Natural killer cell (primary cell): ENCODE measurements at places on chromosomes 12 and 14. TPM values are rescaled to one million over a fixed set of nuclear protein-coding genes. Genes with fewer than 3 reads are reported as not detected.

- H3K4me3 ChIP-seq, result no peak overlapping the region
- no peaks in the 10 kb centered on the region for H3K27me3 ChIP-seq
- peaks cover 4% of the 10 kb centered on the region for H3K4me1 ChIP-seq
- H3K27ac ChIP-seq, result no peak overlapping the region
- no peaks in the 10 kb centered on the region for H3K36me3 ChIP-seq
- no peak for DNase-seq
Measured at GRCh38 chr14:73467377-73467776, 9.0 kb upstream of the NUMB start.

GRCh38 chr14:93430315-93431035 is at the start of gene UNC79:
Gene UNC79, plus strand, starts transcription at chr14:93430939. Its CDS starts 91 bp downstream, at chr14:93431030.
- peaks cover 30% of the 10 kb centered on the region for H3K27me3 ChIP-seq
- DNase-seq, result no peak
- no peak within 1 kb of the TSS for H3K4me3 ChIP-seq

GRCh38 chr12:111173836-111174235 is 195.1 kb downstream of the PHETA1 start:
- no peak for DNase-seq
- H3K36me3 ChIP-seq, result no peaks in the 10 kb centered on the region
- H3K4me3 ChIP-seq, result no peak overlapping the region
- peaks cover 7% of the 10 kb centered on the region for H3K4me1 ChIP-seq

Gene B4GALNT1
- 0.48 TPM for total RNA-seq

Gene POU6F1
- 5.7 TPM for total RNA-seq

DNA sequence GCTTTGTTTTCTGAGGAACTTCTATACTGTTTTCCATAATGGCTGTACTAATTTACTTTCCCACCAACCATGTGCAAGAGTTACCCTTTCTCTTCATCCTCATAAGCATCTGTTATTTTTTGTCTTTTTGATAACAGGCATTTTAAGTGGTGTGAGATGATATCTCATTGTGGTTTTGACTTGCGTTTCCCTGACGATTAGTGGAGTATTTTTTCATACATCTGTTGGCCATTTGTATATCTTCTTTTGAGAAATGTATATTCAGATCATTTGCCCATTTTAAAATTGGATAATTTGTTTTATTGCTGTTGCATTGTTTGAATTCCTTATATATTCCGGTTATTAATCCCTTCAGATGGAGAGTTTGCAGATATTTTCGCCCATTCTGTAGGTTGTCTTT is 10.2 kb upstream of the HMGA2 start:
- no peak overlapping the region for H3K27ac ChIP-seq
- DNase-seq, result no peak
- no peaks in the 10 kb centered on the region for H3K36me3 ChIP-seq
- H3K27me3 ChIP-seq, result no peaks in the 10 kb centered on the region
- no peak overlapping the region for H3K4me3 ChIP-seq

GRCh38 chr12:76781321-76781720 is 17.4 kb downstream of the ZDHHC17 start:
- no peak overlapping the region for H3K27ac ChIP-seq
- no peaks in the 10 kb centered on the region for H3K36me3 ChIP-seq
- DNase-seq, result no peak
- peaks cover 7% of the 10 kb centered on the region for H3K4me1 ChIP-seq

GRCh38 chr12:103326190-103326589 is 169.6 kb downstream of the C12orf42 start:
- H3K27me3 ChIP-seq, result no peaks in the 10 kb centered on the region
- no peak overlapping the region for H3K4me3 ChIP-seq
- no peaks in the 10 kb centered on the region for H3K36me3 ChIP-seq
- peak; percentile 6 for DNase-seq
- no peak overlapping the region for H3K27ac ChIP-seq
- no peaks in the 10 kb centered on the region for H3K4me1 ChIP-seq

Gene PRB2
- total RNA-seq, result not detected
